ENCODE measurements at places on chromosomes 12 and 14.

GRCh38 chr14:63174760-63175191, 29.5 kb upstream of the RHOJ start:
- DNase-seq: no peak

- DNase-seq: no peak
Measured at GRCh38 chr12:8088574-8088973, 6.5 kb downstream of the NECAP1 start.

DNA sequence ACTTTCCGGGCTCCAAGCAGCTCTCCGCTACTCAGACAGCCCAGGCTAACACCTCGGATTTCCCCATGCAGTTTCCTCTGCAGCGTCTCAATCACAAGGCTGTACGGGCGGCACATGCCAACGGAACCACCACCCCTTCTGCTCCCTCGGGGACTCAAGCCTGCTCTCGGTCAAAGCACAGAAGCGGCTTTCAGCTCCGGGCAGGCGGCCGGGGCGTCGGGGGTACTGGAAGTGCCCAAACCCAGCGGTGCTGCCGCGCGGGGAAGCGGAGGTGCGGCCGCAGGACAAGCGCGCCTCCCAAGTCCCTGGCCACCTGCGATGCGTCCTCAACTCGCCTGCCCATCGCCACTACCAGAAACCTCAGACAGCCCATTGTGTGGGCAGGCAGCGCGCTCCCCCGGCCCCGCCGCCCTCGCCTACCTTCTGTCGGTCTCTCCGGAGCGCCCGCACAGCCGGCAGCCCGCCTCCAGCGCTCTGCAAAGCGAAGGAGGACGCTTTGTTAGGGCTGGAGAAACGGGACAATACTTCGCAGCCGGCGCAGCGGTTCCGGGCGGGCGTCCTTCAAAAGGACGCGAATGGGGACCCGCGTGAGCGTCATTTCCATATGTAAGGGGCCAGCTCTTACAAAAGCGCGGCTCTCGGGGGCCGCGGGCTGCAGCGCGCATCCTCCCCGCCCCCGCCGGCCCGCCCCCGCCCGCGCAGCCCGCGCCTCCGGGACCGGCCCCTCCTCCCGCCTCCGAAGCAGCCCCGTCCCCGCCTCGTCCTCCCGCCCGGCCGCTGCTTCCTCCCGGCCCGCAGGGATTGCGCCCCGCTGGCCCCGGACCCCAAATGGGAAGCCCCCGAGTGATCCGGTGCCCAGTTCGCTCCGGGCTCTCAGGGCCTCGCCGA, 674 bp downstream of the NIN start:
- DNase-seq: peak; percentile 78

DNA sequence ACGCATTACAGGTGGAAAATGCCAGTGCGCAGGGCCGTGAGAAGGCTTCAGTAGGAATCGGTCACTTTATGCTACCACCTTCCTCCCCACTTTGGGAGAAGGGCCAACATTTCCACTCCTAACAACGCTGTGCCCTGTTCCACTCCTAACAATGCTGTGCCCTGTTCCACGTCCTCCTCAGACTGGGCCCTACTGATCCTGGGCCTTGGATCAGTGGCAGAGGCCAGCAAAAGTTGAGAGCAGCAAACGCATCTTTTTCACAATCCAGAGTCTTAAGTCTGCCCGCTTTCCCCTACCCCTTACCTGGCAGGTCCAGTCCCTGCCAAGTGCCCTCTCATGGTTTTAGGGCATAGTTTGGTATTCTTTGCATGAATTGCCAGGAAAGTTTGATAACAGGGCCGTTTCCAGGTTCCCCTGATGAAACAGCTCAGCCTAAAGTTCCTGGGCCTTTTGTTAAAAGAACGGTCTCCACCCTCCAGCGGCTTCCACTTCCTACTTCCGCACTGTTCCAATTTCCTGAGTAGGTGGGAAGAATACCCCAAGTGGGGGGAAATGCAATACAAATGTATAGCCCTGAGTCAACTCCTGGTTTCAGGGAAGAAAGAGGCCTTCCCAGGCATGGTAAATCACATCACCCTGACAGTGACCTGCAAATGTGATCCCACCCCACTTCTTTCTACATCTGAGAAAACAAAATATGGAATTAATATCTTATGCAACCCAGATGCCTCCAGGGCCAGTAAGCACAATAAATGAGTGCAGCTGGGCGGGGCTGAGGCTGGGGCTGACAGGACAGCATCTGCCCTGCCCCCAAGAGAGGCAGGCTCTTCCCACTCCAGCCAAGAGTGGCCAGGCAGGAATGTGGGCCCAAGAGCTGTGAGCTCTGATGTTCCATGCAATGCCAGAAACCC, 15.0 kb downstream of the KCTD10 start:
- DNase-seq: no peak

- no peak for DNase-seq
Measured at GRCh38 chr14:79708426-79709388, 502.6 kb downstream of the DIO2 start.

GRCh38 chr14:64720131-64720576, 15.9 kb downstream of the PLEKHG3 start:
- no peak for DNase-seq

GRCh38 chr14:57461777-57462320, 31.8 kb downstream of the CCDC198 start:
- no peak for DNase-seq

- DNase-seq: no peak
Measured at GRCh38 chr14:66121859-66122258, 364.3 kb upstream of the CCDC196 start.
